Stimulated activated CD8-positive, alpha-beta memory T cell treated with anti-CD3 and anti-CD28 coated beads, Interleukin-7, amount 100 ng/mL, for 4 hours (primary cell): ENCODE measurements at places on chromosomes 6 and 20.

DNA sequence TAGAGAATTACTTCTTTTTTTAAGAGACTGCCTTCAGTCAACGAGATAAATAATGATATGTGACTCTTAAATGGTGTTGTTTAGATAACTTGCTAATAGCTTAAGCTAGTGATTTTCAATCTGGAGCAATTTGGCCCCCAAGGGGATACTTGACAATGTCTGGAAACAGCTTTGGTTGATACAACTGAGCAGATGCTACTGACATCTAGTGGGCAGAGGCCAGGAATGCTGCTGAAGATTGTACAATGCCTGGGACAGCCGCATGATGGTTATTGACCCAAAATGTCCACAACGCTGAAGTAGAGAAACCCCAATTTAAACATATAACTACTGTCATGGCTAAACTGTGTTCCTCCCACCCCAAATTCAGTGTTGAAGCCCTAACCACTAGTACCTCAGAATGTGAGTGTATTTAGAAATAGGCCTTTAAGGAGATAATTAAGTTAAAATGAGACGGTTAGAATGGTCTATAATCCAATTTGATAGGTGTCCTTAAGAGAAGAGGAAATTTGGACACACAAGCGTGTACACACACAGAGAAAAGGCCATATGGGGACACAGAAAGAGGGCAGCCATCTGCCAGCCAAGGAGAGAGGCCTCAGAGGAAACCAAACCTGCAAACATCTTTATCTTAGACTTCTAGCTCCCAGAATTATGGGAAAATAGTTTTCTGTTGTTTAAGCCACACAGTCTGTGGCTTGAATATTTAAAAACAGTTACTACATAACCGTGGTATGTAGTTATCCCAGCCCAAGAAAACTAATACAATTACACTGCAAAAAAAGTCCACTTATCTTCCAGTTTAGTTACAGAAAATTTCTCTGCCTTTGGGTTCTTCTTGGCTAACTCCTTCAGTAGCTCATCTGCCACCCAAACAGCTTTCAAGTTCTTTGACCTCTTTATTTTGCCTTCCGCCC lies 22.2 kb downstream of the RWDD2A start:
- peak; percentile 33 for DNase-seq

DNA sequence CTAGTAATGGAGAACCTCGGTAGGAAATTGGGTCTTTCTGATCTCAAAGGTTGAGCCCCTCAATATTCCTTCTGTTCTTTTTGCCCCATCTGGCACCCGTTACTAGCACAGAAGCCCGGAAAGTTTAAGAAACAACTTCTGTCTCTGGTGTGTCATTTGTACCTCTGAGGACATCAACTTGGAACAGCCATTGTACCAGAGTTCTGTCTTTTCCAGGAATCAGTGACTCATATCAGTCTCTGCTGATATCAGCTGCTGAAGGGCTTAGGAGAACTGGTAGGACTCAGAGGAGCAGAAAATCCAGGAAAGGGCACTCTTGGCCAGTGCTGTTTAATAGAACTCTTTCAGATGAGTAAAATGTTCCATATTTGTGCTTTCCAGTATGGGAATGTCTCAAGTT lies 78.3 kb upstream of the CHD6 start:
- no peak for DNase-seq

- no peak for DNase-seq
Observed at GRCh38 chr6:43712579-43712978, 25.0 kb upstream of the MRPS18A start.

DNA sequence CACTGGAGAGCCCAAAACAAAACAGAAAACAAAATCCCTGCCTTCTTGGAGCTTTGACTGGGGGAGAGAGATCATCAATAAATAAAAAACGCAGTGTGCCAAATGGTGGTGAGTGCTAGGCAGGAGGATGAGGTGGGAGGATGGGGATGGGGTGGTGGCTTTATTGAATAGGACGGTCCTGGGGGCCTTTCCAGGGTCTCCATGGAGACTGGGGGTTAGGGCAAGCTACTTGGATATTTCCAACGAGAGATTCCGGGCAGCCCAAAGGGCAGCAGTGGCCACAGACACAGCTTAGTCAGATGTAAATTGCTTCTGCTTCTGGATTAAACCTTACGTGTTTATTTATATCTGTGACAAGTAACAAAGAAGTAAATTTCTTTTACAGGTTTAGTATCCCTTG lies 700.1 kb downstream of the QKI start:
- no peak for DNase-seq

GRCh38 chr6:98871057-98871456 lies 36.7 kb downstream of the POU3F2 start:
- no peak for DNase-seq

DNA sequence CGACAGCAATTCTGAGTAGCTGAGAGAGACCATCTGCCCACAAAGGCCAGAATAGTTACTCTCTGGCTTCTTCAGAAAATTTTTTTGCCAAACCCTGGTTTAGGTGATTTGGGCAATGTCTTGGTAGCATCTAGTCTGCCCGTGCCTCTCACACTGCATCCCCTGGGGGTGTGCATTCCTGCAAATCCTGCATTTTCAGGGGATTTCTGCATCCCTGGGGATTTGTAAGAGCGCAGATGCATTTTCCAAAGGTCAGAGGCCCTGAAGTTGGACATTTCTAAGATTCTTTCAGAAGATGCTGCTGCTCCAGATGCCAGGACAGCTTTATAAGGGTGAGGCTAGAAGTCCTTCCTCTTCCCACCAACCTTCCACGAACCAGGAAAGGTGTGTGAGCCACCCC lies 4.0 kb downstream of the CST9 start:
- no peak for DNase-seq
